ENCODE measurements at places on chromosomes 4 and X.
A peak's percentile ranks its signal among the peaks of the same experiment; 100 is the strongest.

- DNase-seq: peak; percentile 12
These were observed 27.3 kb downstream of the CT45A1 start for GRCh38 chrX:135740681-135741149.

- no peak for DNase-seq
These were observed 36.8 kb downstream of the TMPRSS11A start for GRCh38 chr4:67926485-67926884.

- DNase-seq: peak; percentile 29
These were observed 114.0 kb upstream of the ENPEP start for GRCh38 chr4:110361921-110362320.

DNA sequence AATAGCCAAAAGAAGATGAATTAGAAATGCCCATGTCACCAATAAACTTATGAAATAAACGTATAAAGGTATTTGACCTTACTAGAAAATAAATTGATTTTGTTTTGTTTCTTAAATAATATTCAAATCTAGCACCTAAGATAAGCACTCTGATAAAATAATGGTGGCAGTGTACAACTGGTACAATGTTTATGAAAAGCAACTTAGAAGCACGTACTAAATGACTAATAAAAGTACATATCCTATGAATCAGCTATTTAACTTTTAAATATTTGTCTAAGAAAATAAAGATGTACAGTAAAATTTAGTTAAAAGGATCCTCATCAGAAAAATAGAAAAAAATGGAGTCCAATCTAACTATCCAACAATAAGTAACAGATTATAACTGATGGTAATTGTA lies 6.7 kb downstream of the MANBA start:
- DNase-seq: no peak

- peak; percentile 89 for DNase-seq
These were observed 137.5 kb downstream of the PALLD start for GRCh38 chr4:168634276-168634802.

- peak; percentile 67 for DNase-seq
These were observed 223.5 kb downstream of the APBB2 start for GRCh38 chr4:40990899-40991265.

GRCh38 chrX:72121383-72121782 lies 10.3 kb downstream of the RTL5 start:
- DNase-seq: peak; percentile 81

- peak; percentile 54 for DNase-seq
These were observed 33.1 kb upstream of the GK start for GRCh38 chrX:30620125-30620524.

DNA sequence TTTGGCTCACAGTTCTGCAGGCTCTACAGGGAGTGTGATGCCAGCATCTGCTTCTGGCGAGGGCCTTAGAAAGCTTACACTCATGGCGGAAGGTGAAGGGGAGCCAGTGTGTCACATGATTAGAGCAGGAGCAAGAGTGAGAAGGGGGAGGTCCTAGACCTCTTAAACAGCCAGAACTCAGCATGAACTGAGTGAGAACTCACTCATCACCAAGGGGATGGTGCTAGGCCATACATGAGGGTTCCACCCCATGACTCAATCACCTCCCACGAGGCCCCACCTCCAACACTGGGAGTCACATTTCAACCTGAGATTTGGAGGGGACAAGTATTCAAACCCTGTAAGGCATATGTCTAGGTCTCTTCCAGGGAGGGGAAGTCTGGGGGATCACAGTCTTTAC lies 33.4 kb downstream of the SPRY1 start:
- DNase-seq: no peak

DNA sequence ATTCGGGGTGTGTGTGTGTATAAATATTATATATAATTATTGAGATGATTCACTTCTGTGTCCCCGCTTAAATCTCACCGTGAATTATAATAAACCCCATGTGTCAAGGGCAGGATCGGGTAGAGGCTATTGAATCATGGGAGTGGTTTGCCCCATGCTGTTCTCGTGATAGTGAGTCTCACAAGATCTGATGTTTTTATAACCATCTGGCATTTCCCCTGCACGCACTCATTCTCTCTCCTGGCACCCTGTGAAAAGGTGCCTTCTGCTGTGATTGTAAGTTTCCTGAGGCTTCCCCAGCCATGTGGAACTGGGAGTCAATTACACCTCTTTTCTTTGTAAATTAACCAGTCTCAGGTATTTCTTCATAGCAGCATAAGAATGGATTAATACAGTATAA lies 851.4 kb upstream of the AGA start:
- no peak for DNase-seq

- DNase-seq: no peak
These were observed 6.9 kb upstream of the SMIM43 start for GRCh38 chr4:121771869-121772268.

- peak; percentile 39 for DNase-seq
These were observed 39.5 kb upstream of the CD40LG start for GRCh38 chrX:136608295-136608933.

GRCh38 chrX:2559124-2559523 lies 58.3 kb upstream of the DHRSX start:
- peak; percentile 63 for DNase-seq

GRCh38 chr4:105469736-105470135 lies 4.1 kb downstream of the PPA2 start:
- DNase-seq: no peak

DNA sequence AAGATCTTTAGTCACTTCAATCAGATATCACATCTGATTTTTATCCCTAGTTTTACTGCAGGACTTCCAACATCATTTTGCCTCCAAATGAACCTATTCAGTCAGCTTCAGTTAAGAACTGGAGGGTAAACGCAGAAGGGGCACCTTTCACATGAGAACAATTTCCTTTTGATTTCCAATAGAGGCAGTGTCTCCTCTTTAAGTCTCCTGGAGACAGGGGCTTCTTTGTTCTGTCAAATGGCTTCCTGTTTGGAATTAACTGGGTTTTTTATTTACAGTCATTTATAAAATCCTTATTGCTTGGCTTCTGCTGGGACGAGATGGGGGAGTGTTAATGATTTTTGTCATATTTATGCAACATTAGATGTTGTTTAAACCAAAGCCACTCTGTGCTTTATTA lies 164.0 kb downstream of the STK32B start:
- no peak for DNase-seq

- DNase-seq: no peak
These were observed 58.7 kb upstream of the GPR34 start for GRCh38 chrX:41630091-41630490.

DNA sequence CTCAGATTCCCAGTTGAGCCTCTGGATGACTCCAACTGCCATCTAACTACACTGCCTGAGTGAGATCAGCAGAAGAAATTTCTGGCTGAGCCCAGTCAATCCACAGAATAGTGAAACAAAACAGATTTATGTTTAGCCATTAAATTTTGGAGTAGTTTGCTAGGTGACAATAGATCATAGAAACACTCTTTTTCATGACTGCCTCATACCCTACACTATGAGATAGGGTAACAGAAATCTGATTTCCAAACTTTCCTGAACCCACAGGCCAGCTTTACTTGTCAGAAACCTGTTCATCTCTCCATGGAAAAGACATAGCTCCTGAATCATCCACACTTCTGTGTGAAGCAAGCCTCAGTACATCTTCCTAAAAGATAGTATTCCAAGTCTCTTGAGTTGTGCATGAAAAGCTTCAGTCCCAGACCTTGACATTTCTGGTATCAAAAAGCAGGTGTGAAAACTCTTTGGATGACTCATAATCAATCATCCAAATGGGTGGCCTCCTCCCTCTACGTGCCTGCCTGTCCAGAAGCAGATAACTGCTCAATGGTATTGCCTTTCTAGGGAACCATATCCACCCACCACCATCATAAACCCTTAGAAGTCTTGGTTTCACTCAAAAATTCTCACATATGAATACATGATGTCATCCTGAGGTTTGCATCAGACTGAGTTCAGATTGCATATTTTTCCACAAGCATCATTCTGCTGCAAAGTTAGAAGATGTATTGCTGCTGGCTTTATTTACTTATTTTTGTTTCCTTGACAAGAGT lies 47.5 kb upstream of the RAP2C start:
- DNase-seq: peak; percentile 57
